ENCODE measurements at places on chromosomes 2 and 18.

DNA sequence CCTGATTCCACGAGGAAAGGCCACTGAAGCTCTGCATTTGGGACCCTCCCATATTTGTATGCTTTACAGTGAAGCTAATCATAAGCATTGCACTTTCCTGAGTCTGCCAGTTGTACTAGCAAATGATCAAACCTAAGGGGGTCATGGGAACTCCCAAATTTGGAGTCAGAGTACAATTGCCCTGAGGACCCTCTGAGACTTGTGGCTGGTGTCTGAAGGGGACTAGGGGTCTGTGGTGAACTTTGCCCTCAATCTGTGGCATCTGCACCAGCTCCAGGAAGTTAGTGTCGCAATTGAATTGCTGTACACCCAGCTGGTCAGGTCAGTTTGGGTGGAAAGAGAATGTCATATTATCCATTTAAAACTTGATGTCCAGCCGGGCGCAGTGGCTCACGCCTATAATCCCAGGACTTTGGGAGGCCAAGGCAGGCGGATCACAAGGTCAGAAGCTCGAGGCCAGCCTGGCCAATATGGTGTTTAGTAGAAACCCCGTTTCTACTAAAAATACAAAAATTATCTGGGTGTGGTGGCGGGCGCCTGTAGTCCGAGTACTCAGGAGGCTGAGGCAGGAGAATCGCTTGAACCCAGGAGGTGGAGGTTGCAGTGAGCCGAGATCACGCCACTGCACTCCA lies 18.1 kb downstream of the SOWAHC start:
- no peak for DNase-seq

GRCh38 chr2:36889795-36890194 lies 76.5 kb downstream of the STRN start:
- DNase-seq = no peak

DNA sequence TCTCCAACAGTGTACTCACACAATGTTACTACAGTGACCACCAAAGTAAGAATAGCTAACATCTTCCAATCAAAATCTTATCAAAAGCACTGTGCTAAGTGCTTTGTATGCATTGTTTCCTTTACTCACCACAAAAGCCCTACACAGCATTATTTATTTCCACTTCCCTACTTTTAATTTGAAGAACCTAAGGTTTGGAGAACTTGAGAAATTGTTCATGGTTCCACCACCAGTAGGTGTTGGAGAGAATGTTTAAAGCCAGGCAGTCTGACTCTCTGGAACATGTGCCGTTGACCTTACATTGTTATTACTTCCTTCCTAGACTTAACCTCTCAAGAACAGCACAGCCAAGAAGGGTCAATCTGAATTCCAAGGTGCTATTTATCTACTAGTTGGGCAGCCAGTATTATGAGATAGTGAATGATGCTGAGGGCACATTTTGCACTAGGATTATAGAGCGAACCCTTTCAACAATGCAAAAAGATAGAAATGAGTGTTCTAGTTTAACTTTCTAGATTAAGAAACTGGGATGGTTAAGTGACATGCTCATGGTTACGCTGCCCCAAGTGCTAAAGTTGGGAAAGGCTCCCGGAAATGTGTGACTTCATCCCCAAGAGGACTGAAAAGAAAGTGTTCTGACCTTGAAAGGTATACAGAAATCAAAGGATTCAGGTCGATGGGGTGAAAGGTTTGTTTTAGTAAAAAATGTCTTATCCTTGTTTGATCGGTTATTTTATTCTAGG lies 55.2 kb upstream of the FAM136A start:
- DNase-seq = no peak

DNA sequence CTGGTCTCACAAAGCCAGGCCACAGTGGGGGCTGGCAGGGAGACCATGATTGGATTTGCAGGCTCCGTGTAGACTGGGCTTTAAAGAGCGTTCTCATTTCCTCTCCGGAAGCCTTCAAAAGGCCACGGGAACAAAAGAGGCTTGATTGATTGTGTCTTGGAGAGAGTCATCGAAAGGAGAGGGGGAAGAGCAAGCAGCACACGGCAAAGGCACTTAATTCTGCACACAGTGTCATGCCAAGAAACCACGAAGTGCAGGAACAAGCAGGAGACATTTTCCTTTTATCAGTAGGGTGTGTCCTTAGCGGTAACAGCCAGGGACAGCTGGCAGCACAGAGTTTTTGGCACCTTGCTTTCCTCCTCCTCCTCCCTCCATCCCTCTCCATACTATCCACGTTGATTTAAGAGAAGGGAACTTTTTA lies 47.7 kb downstream of the GLI2 start:
- DNase-seq = no peak

Data from T-helper 1 cell (primary cell).